ENCODE measurements at places on chromosomes 13 and 19. TPM values are rescaled to one million over a fixed set of nuclear protein-coding genes. Genes with fewer than 3 reads are reported as not detected.

KLK3 gene
- not detected for total RNA-seq

LRP3 gene
- 0.71 TPM for total RNA-seq

GRK1 gene
- total RNA-seq, result 0.05 TPM

- DNase-seq, result no peak
Measured at GRCh38 chr19:53730391-53730790, 93.7 kb downstream of the NLRP12 start.

DNA sequence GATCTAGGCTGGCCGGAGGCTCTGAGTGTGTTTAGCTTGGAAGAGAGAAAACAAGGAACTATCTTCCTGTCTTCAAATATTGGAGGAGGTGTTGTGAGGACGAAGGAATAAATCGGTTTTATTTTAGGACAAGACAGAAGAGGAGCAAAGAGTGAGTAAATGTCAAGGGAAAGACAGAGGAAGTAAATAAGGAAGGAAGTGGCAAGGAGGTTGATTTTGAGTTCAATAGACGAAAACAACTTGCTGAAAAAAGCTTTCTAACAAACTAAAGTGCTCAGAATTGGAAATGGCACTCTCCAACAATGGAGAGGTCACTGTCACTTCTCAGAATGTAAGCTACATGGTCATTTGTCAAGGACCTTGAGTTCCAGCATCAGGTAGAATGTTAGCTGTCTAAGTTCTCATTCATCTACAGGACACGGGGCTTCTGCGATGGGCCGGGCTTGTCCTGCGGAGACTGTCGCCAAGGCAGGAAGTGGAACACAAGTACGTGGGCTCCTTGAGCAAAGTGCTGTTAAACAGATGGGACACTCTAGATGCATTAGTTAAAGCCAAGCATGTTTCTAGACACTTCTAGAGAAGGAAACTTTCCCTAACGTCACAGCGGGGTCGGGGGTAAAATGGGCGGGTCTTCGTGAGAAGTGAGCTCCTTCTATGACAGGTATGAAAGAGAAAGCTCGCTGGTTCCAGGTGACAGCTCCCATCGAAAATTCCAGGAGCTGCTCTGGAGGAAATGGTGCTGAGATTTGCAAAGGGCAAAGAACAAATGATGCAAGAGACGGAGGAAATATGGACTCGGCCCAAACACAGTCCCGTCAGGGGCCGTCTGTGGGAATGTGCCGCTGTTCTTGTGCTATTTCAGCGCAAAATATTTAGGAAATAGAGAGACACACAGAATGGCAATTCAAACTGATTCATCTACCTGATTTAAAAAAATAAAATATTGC lies 103.9 kb upstream of the UBL3 start:
- DNase-seq, result peak; percentile 32

- DNase-seq, result no peak
Measured at GRCh38 chr19:41920882-41921576, 7.2 kb downstream of the ERFL start.

DNA sequence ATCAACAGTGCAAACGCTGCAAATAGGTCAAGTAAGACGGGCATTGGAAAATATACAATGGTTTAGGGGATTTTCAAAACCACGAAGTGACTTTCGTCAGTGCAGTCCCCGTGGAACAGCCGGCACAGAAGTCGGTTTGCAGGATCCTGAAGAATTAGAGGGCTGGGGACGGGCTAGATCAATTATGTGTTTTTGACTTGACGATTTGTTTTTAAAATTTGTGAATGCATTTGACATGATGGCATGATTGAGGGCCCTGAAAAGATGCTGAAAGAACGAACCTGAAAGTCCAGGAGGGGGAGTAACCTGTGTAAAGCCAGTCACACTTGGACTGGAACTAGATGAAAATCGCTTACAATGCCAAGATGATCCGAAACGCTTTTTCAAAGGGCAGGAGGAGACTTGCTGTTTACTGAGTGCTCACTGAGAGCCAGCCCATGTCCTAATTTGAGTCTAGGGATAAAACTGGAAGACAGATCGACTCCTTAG lies 8.9 kb upstream of the DGKH start:
- no peak for DNase-seq

- no peak for DNase-seq
Measured at GRCh38 chr13:40376296-40376849, 290.1 kb downstream of the FOXO1 start.

- no peak for DNase-seq
Measured at GRCh38 chr19:10625003-10625761, at the start of gene SLC44A2. Gene SLC44A2 (plus strand): TSS chr19:10625553. CDS start chr19:10625634, 81 bp downstream.

GRCh38 chr19:39372941-39373340 lies 18.0 kb downstream of the PAF1 start:
- no peak for DNase-seq

DNA sequence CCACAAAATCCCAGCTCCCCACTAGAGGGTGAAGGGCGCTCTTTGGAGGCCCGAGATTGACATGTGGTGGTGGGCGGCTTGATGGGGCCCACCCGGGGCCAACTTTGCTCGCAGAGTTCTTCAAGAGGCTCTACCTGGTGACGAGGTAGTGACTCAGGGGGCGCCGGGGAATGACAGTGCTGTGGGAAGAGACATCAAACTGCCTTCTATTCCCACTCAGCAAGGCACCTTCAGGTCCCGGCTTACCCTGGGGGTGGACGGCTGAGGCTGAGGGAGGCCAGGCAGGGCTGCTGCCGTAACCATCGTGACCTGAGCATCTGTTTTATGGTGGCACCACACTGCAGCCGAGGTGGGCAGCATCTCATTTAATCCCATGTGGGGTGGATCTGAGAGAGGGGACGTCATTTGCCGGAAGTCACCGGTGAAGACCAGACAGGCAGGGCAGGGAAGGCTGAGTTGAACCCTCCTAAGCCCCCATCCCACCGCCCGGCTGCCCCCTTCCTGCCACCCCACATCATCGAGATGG lies 1.6 kb downstream of the LINGO3 start:
- DNase-seq, result no peak

- DNase-seq, result no peak
Measured at GRCh38 chr13:108855737-108856387, 226.5 kb downstream of the MYO16 start.

GRCh38 chr13:95955255-95955654 lies 97.9 kb downstream of the UGGT2 start:
- no peak for DNase-seq

DNA sequence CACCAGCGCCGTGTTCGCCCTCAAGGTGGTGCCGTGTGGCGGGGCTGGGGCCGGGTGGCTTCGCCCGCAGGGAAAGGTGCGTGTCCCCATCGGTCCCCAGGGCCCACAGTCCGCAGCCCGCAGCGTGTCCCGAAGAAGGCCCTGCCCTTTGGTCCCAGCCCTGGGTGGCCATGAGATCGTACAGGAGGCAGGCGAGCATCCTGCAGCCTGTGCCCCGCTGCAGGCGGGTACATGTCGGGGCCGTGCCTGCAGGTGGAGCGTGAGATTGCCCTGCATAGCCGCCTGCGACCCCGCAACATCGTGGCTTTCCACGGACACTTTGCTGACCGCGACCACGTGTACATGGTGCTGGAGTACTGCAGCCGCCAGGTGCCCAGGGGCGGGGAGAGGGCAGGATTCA lies 1.5 kb downstream of the PLK5 start:
- DNase-seq, result no peak

- no peak for DNase-seq
Measured at GRCh38 chr19:28134311-28134710, 1078.6 kb downstream of the UQCRFS1 start.

DNA sequence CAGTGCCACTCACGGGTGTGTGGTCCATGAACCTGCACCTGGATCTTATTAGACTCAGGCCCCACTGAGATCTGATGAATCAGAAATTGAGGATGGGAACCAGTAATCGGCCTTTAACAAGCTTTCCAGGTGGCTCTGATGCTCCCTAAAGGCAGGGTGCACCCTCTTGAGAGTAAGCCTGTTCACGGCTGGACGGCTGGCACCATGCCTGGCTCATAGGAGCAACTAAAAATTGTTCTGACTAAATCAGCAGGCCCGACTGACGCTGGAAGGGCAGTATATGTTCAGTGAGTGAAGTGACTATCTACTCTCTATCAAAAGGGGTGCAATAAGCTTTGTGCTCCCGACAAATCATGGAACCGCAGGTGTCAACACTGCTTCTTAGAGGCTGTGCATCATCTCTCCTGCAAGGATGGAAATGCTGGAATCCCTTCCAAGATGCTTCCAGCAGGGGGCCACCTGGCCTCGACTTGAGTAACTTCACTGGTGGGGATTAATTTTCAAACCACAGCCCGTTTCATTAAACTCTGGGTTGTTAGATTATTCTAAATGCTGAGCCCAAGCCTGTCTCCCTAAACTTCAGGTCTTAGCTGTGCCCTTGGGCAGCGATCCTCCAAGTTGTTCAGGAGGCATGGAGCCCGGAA lies 28.4 kb downstream of the TMTC4 start:
- DNase-seq, result no peak

- no peak for DNase-seq
Measured at GRCh38 chr13:50672025-50672424, 171.5 kb downstream of the DLEU7 start.

DNA sequence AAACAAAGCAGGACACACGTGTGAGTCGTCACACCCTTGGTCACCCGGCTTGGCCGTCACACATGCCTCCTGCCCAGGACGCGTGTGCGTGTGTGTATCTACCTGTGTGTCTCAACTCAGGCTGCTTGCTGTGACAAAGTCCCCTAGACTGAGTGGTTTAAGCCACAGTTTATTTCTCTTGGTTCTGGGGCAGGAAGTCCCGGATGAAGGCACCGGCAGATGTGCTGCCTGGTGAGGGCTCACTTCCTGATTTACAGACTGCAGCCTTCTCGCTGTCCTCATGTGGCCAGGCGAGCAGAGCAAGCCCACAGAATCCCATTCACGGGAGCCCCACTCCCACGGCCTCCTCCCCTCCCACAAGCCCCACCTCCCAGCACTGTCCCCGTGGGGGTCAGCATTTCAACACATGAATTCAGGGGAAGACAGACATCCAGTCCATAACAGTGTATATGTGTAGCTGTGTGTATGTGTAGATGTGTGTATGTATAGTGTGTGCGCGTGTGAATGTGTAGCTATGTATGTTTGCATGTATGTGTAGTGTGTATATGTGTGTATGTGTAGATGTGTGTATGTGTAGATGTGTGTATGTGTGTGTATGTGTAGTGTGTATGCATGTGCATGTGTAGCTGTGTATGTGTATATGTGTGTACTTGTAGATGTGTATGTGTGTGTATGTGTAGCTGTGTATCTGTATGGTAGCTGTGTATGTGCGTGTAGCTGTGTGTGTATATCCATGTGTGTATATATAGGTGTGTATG lies 51.5 kb downstream of the MCF2L start:
- DNase-seq, result no peak

PSG5 gene
- total RNA-seq, result not detected

DNA sequence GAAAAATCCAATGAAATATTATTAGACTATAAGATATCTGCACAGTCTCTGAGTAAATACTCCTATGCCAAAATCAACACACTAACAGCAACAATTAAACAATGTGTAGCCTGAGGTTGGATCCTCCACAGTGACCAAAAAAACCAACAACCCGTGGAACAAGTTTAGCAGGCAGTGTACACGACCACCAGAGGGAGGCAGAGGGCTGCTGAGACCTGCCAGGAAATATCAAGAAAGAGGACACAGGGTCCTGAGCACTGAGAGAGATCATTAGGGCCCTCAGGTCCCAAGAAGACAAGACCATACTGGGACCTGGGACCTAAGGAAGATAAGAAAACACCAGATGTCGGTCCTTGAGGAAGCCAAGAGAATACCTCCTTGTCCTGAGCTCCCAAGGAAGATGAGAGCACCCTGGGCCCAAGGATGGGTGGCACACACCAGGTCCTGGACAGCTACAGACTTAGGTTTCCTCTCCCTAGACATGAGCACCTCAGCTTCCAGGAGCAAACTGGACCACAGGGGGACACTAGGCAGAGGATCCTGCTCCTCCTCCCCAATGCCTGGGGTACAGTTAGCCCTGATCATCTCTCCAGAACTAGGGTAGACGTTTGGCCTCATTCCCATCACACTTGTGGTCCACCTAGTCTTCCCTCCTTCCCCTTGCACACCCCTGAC lies 822 bp upstream of the ZNF274 start:
- peak; percentile 56 for DNase-seq

FSD1 gene
- 9.1 TPM for total RNA-seq

DNA sequence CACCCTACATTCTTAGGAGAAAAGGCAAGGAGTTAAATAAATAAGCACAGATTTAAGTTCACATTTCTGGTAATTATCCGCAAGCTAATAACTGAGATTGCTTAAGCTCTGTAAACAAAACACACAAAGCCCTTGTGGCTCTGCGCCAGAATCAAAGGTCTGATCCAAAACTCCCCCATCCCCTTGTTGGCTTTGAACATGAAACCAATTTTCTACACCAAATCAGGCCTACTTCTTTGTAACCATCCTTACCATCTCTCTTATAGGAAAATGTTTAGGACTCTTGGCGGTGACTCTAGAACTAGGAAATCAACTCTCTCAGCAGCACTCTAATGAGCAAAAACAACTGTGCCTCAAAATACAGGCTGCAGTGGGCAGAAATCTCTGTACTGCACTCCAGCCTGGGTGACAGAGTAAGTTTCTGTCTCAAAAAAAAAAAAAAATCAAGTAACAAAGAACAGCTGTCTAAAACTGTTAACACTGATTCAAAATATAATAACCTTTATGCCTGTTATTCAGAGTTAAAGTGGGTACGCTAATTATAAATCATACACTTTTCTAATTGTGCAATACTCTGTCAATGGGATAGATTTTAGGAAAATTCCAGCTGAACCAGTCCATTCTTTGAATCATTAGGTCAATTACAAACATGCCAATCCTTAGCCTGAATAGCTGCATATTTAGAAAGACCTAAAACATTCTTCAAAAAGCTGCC lies 25.8 kb downstream of the ABCC4 start:
- DNase-seq, result no peak

RDH13 gene
- total RNA-seq, result 40.7 TPM

DNA sequence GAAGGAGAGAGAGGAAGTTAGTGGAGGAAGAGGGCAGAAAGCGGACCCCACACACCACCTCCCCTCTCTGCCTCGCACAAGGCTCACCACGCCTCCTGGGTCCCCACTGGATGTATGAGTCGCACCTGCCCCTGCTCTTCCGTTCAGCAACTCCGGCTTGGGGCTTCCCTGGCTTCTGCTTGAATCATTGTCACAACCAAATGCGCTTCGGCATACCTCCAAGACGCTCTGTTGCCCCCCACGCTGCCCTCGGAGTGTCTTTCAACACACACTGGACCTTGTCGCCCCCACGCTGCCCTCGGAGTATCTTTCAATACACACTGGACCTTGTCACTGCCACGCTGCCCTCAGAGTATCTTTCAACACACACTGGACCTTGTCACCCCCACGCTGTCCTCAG lies 247.2 kb downstream of the TEX29 start:
- no peak for DNase-seq

ZNF816 gene
- total RNA-seq, result 4.7 TPM
